ENCODE measurements at places on chromosomes 11 and 22.

DNA sequence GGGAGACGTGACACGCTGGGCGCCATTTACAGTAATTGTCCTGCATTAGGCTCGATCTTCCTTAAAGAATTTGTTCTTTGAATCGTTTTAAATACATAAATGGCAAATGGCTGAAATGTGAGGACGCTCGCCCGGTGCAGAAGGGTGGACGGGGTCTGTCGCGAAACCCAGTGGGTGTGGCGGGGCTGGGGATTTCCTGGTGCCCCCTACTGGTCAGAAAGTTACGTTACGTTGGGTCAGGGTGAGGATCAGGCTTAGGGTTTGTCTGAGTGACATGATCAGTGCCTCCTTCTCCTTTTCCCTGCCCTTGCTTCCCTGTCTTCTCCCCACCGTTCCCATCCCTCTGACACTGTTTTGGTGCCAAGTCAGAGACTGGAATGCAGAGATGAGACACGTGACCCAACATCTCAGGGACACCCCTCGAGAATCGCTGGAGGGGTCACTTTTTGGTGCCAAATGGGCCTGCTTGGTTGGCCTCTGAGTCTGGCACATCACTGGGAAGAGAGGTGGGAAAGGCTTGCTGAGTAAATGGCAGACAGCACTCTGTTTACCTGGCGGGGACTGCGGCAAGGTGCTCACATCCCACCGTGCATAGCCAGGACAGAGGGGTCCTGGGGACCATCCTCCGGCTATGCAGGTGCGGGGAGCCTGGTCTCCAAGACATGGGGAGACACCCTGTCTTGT is 1107.6 kb downstream of the BRD1 start:
- DNase-seq: no peak

GRCh38 chr11:64916040-64916774 is 802 bp downstream of the ATG2A start:
- DNase-seq: peak; percentile 10

DNA sequence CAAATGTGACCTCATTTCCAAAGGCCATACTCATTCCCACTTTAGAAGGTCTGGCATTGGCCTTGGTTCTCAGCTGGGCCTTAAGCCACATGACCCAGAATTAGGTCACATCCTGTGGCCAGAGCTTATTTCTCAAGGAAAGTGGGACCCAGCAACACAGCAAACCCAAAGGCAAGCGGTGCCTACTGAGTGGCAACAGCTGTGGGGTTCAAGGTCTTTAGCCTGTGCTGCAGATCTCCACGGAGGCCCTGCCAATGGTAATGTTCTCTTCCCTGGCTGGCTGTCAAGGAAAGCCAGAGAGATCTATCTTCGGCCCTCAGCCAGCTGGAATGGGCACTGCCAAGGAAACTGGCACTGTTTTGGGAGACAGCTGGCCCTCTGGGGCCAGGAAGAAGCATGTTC is 41.5 kb upstream of the TP53I11 start:
- DNase-seq: no peak

DNA sequence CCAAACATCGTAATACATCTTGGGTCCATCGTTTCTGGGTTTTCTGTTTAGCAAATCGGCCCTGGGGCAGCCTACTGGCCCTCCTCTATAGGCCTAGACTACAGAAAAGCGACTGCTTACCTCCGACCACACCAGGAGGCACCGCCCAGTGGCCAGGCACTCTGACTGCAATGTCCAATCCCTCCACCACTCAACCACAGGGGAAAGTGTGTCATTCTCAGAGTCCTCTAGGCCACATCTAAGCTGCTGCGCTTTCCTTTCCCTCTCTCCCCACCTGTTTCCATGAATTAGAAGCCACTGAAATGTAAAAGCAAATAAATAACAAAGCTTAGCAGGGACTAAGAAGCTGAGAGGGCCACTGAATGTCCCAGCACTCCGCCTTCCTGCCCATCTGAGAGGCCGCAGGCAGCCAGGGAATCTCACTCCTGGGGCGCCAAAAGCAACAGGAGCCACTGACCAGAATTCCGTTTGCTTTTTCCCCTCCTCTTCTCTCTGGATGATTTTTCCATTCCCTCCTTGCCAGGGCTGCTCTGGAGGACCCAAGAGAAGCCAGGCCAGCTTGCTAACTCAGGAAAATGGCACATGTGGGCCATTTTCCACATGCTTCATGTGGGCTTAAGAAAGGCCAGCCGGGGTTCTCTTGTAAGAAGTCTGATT is 50.1 kb upstream of the FLI1 start:
- DNase-seq: no peak

DNA sequence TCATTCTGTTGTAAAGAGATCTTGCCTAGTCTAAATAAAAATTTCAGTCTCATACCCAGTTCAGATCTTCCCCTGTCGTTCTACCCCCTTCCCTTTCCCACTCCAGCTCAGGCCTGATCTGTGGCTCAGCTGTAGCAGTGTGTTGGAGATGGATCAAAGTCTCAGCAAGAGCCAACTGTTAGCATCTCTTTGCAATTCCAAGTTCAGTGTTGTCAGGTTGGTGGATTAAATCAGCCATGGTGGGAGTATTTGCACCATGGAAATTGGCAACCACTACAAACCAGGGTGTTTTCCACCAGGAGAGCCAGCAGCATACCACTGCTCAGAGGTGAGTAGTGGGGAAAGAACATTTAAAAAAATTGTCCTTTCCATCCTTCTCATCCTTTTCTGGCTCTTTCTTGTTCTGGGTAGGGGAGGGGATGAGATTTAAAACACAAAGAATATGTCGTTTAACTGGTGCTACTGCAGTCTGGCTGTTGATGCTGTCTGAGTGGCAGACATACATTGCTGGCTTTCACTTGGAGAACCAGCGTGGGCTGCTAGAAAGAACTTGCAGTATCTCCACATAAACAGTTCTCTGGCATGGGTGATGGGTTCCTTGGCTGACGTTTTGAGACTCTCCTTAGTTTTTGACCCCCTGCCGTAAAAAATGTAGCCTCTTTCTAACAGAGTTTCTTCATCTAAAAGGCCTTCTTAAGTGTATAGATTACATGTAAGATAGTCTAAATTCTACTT is 514.1 kb downstream of the RAB38 start:
- DNase-seq: no peak

- DNase-seq: no peak
Observed at GRCh38 chr11:18010977-18011586, 1.8 kb downstream of the SERGEF start.

- no peak for DNase-seq
Observed at GRCh38 chr11:29183301-29183700, 833.5 kb downstream of the KCNA4 start.

- peak; percentile 30 for DNase-seq
Observed at GRCh38 chr11:120959189-120959588, 64.7 kb upstream of the TBCEL start.

GRCh38 chr11:44456544-44457300 is 108.7 kb upstream of the CD82 start:
- no peak for DNase-seq

DNA sequence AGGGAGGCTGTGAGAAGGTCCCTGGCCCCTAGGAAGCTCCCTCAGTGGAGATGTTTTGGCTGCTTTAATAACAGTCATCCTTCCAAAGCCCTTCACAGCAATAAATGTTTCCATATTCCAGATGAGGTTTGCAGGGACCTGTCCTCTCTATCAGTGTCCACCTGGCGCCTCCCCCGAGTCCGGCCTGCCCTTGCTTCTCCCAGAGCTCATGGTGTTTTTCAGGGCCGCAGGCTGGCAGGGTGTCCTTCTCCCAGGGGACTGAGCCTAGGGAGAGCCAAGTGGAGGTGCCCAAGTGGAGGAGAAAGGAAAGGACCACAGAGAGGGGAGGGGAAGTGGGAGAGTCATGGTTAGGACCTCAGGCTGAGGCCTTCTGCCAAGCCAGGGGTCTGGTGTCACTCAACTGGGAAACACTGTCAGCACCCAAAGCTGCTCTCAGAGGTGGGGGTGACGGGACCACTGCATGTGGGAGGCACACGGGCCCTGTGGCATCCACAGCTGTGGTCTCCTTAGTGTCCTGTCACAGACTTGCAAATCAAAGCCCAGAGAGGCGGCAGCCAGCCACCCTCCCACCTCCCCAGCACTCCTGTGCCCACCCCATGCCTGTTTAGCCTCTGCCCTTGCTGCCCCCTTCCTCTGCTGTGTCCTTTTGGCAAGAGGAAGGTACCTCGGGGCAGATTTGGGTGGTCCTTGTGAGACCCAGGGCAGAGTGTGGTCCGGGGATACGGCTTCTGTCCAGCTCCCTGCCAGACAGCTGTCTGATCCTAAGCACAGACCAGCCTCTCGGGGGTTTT is 6.4 kb downstream of the DERL3 start:
- no peak for DNase-seq

DNA sequence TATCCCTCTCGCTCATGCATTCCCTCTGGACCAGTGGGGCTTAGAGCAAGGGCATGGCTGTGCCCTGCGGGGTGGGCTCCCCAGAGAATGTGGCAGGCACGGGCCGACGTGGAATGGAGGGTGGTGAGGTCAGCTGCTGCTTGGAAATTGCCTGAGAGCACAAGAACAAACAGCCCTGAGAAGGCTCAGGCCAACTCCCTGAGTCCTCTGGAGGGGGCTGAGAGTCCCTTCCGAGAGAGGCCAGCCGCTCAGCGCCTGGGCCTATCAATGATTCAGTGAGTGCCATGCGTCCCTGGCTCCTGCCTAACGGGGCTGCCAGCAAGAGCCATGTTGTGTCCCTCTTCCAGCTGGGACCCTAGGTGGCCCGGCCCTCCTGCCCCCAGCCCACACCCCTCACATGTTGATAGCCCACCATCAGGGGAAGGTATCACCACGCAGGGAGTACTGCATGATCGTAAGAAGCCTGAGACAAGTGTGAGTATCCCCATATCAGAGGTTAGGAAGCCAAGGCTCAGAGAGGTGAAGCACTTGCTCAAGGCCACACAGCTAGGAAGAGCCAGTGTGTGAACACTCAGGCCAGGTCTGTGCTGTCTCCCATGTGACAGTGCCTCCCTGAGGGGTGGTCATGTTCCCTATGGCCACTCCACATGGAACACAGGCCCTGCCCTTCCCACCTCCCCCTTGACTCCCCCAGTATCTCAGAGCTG is 55.8 kb downstream of the NECTIN1 start:
- DNase-seq: no peak

DNA sequence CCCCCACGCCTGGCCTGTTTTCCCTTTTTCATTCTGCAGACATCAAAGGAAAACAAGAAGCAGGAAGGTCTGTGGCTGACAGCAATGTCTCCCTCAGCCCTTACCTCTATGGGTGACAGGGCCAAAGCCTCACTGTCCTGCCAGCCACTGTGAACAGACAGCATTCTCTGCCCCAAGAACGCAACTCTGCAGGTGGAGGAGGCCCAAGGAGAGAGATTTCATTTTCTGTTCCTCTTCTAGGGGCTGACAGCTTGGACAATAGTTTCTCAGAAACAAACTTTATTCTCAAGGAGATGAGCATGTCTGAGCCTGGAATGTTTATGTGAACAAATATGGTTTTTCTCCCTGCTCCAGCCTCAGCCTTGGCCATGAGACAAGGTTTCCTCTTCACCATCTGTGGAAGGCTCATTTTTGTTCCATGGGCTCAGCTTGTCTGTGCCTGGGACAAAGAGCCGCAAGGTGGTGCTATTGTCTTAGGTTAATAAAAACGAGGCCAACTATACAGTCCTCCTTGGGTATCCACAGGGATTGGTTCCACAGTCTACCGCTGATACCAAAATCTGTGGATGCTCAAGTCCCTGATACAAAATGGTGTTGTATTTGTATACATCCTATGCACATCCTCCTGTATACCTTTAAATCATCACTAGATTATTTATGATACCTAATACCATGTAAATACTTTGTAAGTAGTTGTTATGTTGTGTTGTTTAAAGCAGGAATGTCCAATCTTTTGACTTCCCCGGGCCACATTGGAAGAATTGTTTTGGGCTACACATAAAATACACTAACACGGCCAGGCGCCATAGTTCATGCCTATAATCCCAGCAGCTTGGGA is 5.8 kb downstream of the PIWIL3 start:
- DNase-seq: peak; percentile 70

DNA sequence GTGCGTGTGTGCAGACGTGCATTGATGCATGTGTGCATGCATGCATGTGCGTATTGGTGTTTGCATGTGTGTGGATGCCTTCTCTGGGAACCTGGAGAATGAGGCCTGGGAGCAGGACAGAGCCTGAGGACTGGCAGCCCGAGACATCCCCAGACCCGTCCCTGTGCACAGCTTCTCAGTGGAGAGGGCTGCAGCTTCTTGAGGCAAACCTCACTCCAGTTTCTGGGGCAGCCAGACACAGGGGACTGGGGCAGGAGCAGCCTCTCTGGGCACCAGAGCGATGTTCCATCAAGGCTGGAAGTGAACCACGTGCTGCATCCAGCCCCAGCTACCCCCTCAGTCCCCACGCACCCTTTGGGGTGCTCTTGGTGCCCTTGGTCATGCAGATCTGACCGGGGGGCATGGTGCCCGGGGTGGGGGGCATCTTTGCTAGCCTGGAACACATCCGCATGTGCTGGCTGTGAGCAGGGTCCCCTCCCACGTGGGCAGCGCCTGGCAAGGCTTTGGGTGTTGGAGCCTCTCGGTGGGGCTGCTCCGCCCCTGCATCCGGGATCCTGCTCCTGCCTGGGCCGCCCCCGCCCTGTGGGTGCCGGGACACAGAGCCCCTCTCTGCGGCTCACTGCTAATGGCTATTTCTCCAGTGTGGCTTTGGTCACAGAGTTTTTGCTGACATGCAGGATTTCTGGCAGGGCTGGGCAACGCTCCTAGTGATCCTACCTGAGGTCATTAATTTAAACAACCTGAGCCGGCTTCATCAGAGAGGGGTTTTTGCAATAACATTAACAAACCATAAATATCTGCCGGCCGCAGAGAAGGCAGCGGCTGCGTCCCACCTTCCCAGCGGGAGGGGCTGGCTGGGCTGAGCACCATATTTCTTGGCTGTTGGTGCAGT is 434.7 kb downstream of the TBC1D22A start:
- no peak for DNase-seq

DNA sequence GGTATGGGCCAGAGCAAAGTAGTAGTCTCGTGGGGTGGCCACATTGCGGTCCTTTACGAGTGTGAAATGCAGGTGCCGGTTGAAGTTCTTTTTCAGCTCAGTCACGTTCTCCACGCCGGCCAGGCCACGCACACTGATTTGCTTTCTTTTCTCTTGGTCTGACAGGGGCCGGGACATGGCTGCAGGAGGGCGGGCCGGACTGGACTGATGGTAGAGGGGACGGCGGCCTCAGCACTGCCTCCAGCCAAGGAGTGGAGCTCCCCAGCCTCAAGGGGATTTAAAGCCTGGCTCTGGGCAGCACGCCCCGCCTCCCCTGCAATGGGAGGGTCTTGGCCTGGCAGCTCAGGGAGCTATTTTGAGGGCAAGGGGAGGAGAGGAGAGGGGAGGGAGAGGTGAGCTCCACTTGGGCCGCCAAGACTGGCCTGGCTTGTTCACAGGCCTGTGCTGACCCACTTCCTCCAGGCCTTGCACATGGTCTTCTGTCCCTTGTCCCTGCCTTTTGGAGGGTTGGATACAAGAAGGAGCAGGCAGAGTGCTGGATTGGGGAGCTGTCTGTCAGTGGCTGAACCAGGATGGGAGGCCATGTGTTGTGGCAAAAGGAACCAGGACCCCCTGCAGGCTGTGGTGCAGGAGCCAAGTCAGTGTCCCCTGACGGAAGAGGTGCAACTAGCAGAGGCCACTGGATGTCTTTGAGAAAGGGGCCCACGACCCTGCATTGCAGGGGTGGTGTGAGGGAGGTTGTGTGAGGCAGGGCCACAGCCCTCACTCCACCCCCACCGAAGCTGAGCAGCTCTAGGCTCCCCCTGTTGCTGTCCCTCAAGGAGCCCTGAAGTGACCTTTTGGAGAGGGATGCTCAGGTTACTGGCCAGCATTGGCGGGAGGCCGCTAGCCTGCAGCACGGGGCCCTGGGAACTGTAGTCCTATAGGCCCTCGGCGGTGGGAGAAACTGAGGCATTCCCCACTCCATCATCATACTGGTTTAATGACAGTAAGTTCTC is at the start of gene PYGM:
Gene PYGM (minus strand): TSS at position 253 of the 998 bp plus-strand sequence. CDS start 76 bp downstream, at position 177.
- no peak for DNase-seq

All from COR-L47 (cell line).